Cardiac muscle cell (in vitro differentiated cells and primary cell): ENCODE measurements at places on chromosomes 3 and 15. TPM values are rescaled to one million over a fixed set of nuclear protein-coding genes. Genes with fewer than 3 reads are reported as not detected.

Gene HGD
- total RNA-seq: 0.39 TPM in 1 of 2 replicates, not detected in the other

Gene WHAMM
- 5.7 and 7.6 TPM in 2 replicates for total RNA-seq

GRCh38 chr3:178010306-178010705 is 525.9 kb upstream of the KCNMB2 start:
- no peak for DNase-seq

- no peak for DNase-seq
Measured at GRCh38 chr3:99509224-99509623, 129.2 kb upstream of the COL8A1 start.

Gene CFAP44
- 6.8 and 47.2 TPM in 2 replicates for total RNA-seq

DNA sequence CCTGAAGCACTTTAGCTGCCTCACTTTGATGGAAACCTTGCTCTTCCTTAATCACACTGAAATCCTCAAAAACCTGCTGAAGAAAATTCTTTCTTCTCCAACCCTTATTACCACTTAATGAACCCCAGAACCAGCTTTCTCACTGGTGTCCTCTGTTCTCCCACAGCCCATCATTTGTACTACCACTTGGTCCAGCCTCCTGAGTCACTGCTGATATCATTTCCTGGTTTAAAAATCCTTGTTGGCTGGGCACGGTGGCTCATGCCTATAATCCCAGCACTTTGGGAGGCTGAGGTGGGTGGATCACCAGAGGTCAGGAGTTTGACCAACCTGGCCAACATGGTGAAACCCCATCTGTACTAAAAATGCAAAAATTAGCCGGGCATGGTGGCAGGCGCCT is 418.6 kb upstream of the KCNMB2 start:
- no peak for DNase-seq

Gene SERPINI2
- 0.57 TPM in 1 of 2 replicates, not detected in the other for total RNA-seq

- no peak for DNase-seq
Measured at GRCh38 chr3:68256635-68257223, 602.3 kb upstream of the SUCLG2 start.

Gene SLCO2A1
- total RNA-seq: 0.49 and 5.1 TPM in 2 replicates
